ENCODE measurements at places on chromosomes 2 and 18.

GRCh38 chr18:8287196-8287885 is 321.9 kb upstream of the RAB12 start:
- no peak for DNase-seq

DNA sequence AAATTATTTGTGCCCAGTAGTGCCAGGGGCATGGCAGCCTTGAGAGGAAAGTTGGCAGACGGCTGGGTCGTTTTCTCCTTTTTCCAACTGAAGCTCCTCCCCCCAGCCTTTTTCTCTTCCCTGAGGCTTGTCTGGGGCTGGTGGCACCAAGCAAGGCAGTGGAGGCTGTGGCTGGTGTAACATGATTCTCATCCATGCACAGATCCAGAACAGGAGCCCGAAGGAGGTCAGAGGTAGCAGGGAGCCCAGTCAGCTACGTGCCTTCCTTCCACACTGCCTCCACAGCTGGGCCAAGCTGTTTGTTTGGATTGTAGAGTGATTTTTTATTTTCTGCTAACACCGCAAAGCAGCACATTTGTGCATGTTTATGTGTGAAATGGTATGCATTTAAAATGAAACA is 170.3 kb upstream of the MGAT5 start:
- no peak for DNase-seq

GRCh38 chr2:54894467-54894866 is 155.8 kb downstream of the RTN4 start:
- no peak for DNase-seq

DNA sequence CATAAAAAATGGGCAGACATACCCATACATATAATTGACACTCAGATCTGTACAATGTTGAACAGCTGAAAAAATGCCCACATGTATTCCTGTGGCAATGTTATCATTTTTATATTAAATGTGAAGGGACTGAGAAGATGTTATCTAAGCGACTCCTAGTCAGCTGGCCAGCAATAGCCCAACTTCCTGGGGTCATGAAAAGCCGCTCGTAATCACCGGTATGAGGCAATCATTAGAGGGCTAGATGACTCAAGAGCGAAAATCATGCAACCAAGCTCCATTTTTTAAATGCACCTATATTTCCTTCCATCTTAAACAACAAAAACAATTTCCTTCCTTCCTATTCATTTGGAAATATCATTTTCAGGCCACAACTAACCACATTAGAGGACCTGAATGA is 274.6 kb upstream of the CCDC68 start:
- no peak for DNase-seq

- no peak for DNase-seq
Observed at GRCh38 chr2:136012315-136012714, 26.9 kb upstream of the DARS1 start.

- no peak for DNase-seq
Observed at GRCh38 chr2:241008711-241009121, 10.3 kb downstream of the SNED1 start.

DNA sequence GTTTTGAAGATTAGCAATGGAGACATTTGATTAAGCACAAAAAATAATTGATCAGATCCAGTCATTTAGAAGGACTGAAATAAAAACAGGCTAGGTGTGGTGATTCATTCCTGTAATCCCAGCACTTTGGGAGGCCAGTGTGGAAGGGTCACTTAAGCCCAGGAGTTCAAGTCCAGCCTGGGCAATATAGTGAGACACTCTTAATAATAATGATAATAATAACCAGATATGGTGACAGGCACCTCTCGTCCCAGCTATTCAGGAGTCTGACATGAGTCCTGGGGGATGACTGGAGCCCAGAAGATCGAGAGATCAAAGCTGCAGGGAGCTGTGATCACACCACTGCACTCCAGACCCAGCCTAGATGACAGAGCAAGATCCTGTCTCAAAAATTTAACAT is 3.5 kb upstream of the FN1 start:
- DNase-seq: no peak

DNA sequence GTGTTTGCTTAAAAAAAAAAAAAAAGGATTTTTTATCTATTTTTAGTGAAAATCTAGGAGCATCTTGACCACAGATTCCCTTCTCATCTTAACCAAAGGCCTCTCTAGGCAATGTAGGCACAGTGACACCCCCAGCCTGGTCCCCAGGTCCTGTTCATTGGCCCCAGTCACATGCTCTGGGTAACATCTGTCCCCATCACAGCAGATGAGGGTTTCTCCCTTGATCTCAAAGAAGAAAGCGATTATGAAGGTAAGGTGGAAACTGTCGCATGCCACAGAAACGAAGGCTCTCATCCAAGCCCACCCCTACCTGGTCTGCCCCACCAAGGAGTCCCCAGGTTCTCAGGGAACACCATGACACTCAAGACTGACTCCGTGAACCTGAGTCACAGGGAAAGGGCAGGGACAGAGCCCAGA is 4.7 kb downstream of the HS6ST1 start:
- no peak for DNase-seq

DNA sequence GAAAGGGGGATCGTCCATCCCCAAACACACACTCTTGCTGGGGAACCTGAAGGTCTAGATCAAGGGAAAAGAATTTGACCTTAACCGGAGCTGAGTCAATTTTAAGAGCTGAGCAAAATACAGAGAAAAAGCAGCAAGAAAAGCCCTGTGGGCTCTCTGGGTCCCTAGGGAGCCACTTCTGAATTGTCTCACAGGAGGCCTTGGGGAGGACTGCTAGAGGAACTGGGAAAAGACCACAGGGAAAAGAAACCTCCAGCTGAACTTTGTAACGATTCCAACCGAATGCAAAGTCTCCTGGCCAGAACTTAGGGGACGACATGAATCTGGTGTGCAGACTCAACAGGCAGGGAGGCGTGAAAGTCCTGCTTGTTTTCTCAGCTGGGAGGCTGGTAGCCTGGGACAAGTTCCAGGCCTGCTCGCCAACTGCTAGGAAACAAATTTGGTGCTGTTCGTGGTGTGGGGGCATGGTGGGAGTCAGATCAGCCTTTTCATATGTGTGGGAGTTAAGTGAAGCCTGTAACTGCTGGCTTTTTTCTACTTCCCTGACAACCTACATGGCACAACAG is 644.6 kb upstream of the CNTNAP5 start:
- DNase-seq: no peak

- peak; percentile 64 for DNase-seq
Observed at GRCh38 chr2:68715353-68716041, 19.1 kb upstream of the ARHGAP25 start.

DNA sequence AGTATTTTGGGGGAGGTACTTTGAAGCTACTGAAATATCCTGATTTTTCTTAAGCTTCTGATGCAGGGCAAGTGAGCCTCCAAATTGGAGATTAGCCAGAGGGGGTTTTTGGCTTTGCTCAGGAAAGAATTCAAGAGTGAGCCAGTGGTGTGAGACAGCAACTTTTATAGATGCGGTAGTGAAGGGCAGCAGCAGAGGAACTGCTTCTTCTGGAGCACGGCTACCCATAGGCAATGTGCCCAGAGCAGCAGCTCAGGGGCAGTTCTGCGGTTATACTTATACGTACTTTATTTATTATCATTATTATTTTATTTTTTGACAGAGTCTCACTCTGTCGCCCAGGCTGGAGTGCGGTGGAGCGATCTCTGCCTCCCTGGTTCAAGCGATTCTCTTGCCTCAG is 19.8 kb upstream of the NT5DC4 start:
- no peak for DNase-seq

GRCh38 chr18:75441896-75442295 is 14.4 kb upstream of the SMIM21 start:
- no peak for DNase-seq

- DNase-seq: no peak
Observed at GRCh38 chr18:63237881-63238692, 81.5 kb downstream of the BCL2 start.

GRCh38 chr2:33598561-33599174 is 431 bp downstream of the FAM98A start:
- peak; percentile 55 for DNase-seq

DNA sequence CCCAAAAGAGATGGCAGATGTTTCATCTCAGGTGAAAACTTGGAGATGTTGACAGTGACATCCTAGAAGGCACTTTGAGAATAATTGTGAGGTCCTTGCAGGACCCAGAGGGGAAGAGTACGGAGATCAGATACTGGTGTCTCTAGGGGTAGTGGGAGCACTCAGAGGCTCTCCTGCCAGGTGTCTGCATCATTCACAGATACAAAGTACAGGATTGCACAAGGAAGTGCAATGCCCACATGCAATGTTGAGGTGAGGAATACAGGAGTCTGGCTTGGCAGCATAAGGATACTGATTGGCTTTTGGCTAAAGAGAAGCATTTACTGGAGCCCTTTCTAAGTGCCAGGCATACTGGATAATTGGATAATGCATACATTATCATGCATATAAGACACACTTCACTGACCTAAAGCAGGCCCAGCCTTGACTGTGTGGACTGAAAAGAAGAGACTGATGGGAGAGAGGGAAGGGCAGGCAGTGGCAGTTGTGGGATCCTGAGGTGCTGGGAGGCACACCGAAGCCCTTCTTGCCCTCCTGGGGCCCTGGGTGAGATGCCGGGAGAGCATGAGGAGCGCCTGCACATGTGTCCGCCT is 31.0 kb upstream of the NCKAP5 start:
- DNase-seq: no peak

GRCh38 chr18:28690836-28691495 is 514.0 kb upstream of the CDH2 start:
- DNase-seq: no peak

- DNase-seq: no peak
Observed at GRCh38 chr2:99836690-99837605, 305.4 kb downstream of the AFF3 start.

GRCh38 chr2:117956036-117956796 is 57.7 kb downstream of the CCDC93 start:
- no peak for DNase-seq

DNA sequence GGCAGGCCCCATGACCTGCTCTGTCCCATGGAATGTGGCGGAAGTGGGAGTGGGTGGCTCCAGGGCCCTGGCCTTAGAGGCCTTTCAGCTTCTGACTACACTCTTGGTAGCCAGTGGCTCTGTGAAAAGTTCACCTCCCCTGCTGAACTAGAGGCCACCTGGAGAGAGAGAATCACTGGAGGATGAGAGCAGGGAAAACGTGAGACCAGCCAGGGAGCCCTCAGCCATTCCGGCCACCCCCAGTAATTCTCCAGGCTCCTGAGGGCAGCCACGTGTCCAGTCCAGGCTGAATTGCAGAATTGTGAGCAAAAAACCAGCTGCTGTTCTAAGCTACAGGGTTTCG is 10.5 kb downstream of the COLEC12 start:
- DNase-seq: no peak

DNA sequence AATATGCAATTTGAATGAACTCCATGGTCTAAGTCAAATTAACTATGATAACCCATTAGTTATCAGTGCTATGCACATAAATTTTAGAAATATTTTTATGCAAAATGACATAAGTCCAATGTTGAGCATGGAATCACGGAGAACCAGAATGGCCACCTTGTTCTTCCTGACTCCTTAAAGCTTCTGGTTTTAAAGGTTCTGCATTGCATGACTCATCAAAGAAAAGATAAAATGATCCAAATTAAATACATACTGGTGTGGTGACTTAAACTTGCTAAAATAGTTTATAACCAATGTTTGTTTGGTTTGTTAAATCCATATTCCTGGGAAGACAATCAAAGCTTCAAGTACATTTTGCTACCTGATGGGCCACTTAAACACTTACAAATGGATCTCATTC is 1146.9 kb upstream of the NRXN1 start:
- DNase-seq: no peak

DNA sequence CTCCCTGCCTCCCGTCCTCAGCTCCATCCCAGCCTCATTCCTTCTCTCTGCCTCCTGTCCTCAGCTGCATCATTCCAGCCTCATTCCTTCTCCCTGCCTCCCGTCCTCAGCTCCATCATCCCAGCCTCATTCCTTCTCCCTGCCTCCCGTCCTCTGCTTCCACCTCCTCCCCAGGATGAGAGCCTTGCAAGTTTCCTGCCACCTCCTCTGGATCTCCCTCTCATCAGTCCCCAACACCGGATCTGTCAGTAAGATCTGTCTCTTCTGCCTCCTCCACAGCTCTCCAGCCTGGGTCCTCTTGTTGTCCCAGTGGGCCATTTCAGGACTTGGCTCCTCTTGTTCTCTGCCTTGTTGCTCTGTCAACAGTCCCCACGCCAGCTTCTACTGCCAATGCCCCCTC is 130.9 kb downstream of the NDUFA10 start:
- DNase-seq: no peak

GRCh38 chr2:145059914-145060313 is 540.0 kb upstream of the ZEB2 start:
- DNase-seq: no peak

GRCh38 chr2:172038121-172038520 is 38.4 kb downstream of the METAP1D start:
- DNase-seq: no peak

- DNase-seq: no peak
Observed at GRCh38 chr2:101124643-101125366, 26.4 kb downstream of the TBC1D8 start.

DNA sequence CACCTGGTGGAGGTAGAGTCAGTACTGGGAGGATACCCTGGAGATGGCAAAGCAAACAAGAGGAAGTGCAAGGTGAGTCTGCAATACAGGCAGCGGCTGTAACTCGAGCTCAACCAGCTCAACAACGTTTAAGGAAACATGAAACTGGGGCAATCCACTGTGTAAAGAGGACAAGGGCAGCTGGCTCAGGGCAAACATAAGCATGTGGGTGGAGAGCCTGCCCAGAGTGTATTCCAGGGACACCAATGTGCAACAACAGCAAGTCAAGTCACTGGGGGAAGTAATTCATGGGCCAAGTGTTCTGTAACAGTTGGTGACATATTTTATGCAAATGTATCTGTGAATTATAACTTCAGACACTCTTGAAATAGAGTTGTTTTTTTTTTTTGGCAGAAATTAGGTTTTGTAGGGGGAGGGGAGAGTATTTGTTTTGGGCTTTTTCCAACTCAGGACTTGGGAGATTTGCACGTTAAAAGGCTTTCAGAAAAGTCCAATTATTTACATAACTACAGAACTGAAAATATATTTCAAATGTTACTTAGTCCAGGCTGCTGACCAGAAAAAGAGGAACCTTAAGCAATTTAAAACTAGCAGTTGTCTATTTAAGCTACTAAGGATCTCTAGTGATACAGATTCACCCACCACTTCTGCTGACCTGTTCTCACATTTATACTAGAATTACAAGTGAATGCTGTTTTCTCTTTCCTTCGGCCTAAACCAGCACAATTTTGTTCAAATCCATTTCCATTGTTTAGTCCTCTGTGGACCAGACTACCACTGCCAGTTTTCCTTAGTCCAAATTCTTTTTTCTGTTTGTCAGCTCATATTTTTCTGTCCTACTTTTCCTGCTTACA is 18.6 kb downstream of the NRXN1 start:
- DNase-seq: peak; percentile 30

GRCh38 chr2:159243529-159243928 is 43.0 kb downstream of the WDSUB1 start:
- DNase-seq: no peak

GRCh38 chr2:151021747-151022452 is 239.8 kb downstream of the RBM43 start:
- no peak for DNase-seq

DNA sequence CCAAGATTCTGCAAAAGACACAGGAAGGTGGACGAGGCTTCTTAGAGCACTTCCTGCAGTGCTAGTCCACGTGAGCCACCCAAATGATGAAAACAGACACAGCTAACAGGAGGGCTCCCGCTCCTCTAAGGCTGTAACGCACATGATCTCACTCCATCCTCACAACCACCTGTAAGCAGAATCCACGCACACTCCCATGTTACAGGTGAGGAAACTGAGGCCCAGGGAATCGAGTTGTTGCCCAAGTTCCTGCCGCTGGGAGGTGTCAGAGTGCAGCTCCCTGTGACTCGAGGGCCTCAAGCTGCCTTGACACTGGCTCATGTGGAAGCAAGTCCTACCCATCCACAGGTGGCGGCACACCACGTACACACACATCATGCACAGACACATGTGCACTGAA is 4.4 kb downstream of the DNMT3A start:
- DNase-seq: no peak

GRCh38 chr2:172106108-172106961 is 3.6 kb upstream of the DLX2 start:
- peak; percentile 62 for DNase-seq
